CD8-positive, alpha-beta memory T cell (primary cell): ENCODE measurements at places on chromosomes 6 and 20.
A peak's percentile ranks its signal among the peaks of the same experiment; 100 is the strongest.

GRCh38 chr20:39195582-39196021 lies 233.5 kb downstream of the DHX35 start:
- no peak overlapping the region for H3K4me3 ChIP-seq
- DNase-seq, result no peak
- H3K27me3 ChIP-seq, result no peaks in the 10 kb centered on the region
- H3K4me1 ChIP-seq, result no peaks in the 10 kb centered on the region

DNA sequence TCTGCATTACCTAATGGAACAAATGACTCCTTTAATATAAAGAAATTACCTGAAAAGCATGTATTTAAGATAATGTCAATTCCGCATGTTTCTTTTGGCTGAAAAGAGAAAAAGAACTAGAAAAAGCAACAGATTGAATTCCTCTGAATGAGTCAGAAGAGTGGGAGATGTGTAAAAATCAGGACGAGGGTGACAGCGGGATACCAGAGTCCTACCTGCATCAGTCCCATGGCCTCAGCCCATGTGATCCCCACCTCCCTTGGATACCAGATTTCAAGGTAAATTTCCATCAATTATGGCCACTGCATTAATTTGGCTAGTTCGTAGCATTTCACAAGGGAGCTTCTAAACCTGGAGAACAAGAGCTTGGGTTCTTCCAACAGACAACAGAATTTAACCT lies 10.0 kb upstream of the MOXD1 start:
- H3K27ac ChIP-seq, result no peak overlapping the region
- H3K4me3 ChIP-seq, result no peak overlapping the region
- DNase-seq, result no peak
- no peaks in the 10 kb centered on the region for H3K27me3 ChIP-seq
- H3K4me1 ChIP-seq, result no peaks in the 10 kb centered on the region
- no peaks in the 10 kb centered on the region for H3K36me3 ChIP-seq

GRCh38 chr6:20365456-20365855 lies 36.2 kb upstream of the E2F3 start:
- H3K27ac ChIP-seq, result no peak overlapping the region
- H3K4me3 ChIP-seq, result no peak overlapping the region
- H3K4me1 ChIP-seq, result peaks cover 55% of the 10 kb centered on the region
- DNase-seq, result peak; percentile 8
- no peaks in the 10 kb centered on the region for H3K27me3 ChIP-seq

DNA sequence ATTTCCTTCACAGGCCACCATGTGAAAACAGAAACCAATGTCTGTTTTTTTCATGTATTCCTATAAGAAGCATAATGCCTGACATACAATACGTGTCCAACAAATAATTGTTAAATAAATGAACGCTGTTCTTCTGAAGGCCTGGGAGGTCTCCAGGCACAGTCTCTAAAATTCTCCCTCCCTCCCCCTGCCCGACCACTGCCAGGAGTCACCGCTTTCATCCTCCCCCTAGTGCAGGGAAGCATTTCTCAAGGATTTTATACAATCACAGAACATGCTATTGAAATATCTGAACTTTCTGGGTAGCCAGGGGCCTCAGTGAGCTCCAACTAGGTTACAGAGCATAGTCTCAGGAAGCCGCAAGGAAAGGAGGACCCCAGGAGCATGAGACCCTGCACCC lies 95.3 kb downstream of the ZNF217 start:
- no peaks in the 10 kb centered on the region for H3K36me3 ChIP-seq
- H3K4me1 ChIP-seq, result no peaks in the 10 kb centered on the region
- no peak for DNase-seq
- no peak overlapping the region for H3K27ac ChIP-seq
- H3K27me3 ChIP-seq, result no peaks in the 10 kb centered on the region
- H3K4me3 ChIP-seq, result no peak overlapping the region

- DNase-seq, result no peak
- no peak overlapping the region for H3K27ac ChIP-seq
- no peaks in the 10 kb centered on the region for H3K4me1 ChIP-seq
- H3K36me3 ChIP-seq, result no peaks in the 10 kb centered on the region
- H3K27me3 ChIP-seq, result no peaks in the 10 kb centered on the region
- H3K4me3 ChIP-seq, result no peak overlapping the region
Measured at GRCh38 chr6:129642322-129642721, 67.7 kb downstream of the ARHGAP18 start.

- H3K36me3 ChIP-seq, result no peaks in the 10 kb centered on the region
- no peaks in the 10 kb centered on the region for H3K27me3 ChIP-seq
- H3K27ac ChIP-seq, result no peak overlapping the region
- H3K4me3 ChIP-seq, result no peak overlapping the region
- H3K4me1 ChIP-seq, result no peaks in the 10 kb centered on the region
- DNase-seq, result no peak
Measured at GRCh38 chr20:6708010-6708409, 59.5 kb upstream of the BMP2 start.

GRCh38 chr6:110298916-110299315 lies 59.2 kb downstream of the METTL24 start:
- H3K27ac ChIP-seq, result no peak overlapping the region
- no peaks in the 10 kb centered on the region for H3K36me3 ChIP-seq
- no peaks in the 10 kb centered on the region for H3K4me1 ChIP-seq
- H3K27me3 ChIP-seq, result peaks cover 4% of the 10 kb centered on the region
- no peak for DNase-seq

DNA sequence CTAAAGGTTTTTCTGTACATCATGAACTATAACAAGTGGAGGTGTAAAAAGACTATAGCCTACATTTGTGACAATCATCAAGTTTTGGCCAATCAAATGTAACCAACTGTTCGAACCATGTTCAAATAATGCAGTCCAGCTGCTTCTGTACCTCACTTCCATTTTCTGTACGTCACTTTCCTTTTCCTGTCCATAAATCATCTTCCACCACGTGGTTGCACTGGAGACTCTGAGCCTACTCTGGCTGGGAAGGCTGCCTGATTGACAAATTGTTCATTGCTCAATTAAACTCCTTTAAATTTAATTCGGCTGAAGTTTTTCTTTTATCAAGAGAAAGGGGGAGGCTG lies 270.4 kb upstream of the JARID2 start:
- no peak overlapping the region for H3K4me3 ChIP-seq
- no peaks in the 10 kb centered on the region for H3K4me1 ChIP-seq
- no peak for DNase-seq
- H3K27me3 ChIP-seq, result no peaks in the 10 kb centered on the region
- H3K36me3 ChIP-seq, result no peaks in the 10 kb centered on the region

DNA sequence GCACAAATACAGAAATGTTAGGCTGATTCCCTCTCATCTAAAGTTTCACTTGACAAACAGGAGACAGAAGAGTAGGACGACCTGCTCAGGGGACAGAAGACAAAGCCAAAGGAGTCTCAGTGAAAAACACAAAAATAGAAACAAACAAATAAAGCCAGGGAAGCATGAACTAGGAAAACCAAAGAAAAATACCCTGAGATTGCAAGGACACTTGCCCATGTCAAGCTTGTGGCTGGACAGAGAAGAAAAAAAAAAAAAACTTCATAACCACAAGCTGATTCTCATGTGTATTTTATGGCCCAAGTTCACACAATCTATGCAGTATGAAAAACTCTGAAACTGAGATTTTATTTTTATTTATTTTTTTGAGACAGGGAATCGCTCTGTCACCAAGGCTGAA lies 85.6 kb upstream of the BEND6 start:
- H3K27me3 ChIP-seq, result no peaks in the 10 kb centered on the region
- no peak overlapping the region for H3K4me3 ChIP-seq
- no peaks in the 10 kb centered on the region for H3K4me1 ChIP-seq
- H3K36me3 ChIP-seq, result no peaks in the 10 kb centered on the region
- H3K27ac ChIP-seq, result no peak overlapping the region

DNA sequence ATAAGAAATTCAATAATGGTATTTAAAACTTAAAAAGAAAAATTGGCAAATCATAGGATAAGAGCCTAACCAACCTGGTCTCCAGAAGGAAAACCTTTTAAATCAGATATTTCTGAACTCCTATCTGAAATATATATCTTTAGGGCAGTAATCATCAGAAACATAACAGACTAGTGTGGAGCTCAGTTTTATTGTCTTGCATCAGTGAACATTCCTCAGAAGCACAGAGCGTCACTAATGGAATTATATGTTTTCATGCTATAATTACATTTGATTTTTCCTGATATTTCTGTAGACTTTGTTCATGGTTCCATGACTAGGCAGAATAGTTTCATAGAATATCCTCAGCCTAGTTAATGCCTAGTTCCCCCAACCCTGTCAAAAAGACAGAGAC lies 262.2 kb downstream of the EYA4 start:
- H3K36me3 ChIP-seq, result no peaks in the 10 kb centered on the region
- no peaks in the 10 kb centered on the region for H3K4me1 ChIP-seq
- no peak overlapping the region for H3K27ac ChIP-seq
- no peak overlapping the region for H3K4me3 ChIP-seq

DNA sequence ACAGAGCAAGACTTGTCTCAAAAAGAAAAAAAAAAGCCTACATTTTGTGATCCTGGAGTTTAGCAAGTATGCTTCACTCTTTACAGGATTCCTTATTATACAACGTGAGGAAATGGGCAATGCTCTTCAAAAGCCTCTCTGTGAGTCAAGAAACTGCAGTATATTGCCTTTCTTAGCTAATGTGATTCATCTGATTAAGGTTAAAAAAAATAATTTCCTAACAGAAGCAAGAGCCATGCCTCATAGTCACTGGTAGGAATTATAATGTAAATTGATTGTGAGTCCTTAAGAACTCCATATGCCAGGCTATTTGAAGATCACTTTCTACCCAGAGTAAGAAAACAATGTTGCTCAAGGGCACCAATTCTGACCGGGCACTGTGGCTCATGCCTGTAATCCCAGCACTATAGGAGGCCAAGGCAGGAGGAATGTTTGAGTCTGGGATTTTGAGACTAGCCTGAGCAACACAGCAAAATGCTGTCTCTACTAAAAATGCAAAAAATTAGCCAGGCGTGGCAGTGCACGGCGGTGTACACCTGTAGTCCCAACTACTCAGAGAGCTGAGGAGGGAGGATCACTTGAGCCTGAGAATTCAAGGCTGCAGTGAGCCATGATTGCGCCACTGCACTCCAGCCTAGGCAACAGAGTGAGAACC lies 43.3 kb downstream of the SLC26A8 start:
- H3K27me3 ChIP-seq, result no peaks in the 10 kb centered on the region
- H3K27ac ChIP-seq, result no peak overlapping the region
- H3K4me1 ChIP-seq, result no peaks in the 10 kb centered on the region
- no peak for DNase-seq
- no peak overlapping the region for H3K4me3 ChIP-seq
- no peaks in the 10 kb centered on the region for H3K36me3 ChIP-seq

DNA sequence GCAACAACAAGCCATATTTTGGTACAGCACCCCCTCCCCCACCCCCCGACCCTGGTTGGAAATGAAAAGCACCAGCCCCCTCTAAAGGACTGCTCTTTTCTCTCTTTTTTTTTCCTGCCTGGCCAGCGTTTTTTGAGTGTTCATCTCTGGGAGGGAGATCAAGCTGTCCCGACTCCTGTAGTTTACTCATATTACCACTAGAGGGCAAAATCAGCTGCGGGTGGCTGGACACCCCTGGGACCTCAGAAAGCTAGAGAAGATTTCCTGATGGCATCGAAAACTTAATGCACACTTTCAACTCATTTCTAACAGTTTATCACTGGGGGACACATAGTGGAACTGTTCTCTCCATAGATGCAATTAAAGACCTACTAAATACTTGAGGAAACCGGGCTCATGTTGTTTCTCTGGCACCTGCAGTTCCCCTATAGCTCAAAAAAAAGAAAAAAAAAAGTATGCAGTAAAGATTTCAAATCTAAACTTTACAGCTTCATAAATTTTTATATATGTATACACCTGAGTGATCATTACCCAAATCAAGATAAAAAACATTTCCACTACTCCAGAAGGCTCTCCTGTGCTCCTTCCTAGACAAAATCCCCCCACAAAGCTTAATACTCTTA lies 24.4 kb downstream of the CNBD2 start:
- H3K4me3 ChIP-seq, result no peak overlapping the region
- H3K27ac ChIP-seq, result no peak overlapping the region
- peaks cover 5% of the 10 kb centered on the region for H3K27me3 ChIP-seq

- no peak overlapping the region for H3K4me3 ChIP-seq
- H3K36me3 ChIP-seq, result no peaks in the 10 kb centered on the region
- no peaks in the 10 kb centered on the region for H3K27me3 ChIP-seq
- DNase-seq, result no peak
- H3K27ac ChIP-seq, result no peak overlapping the region
Measured at GRCh38 chr6:142251930-142252445, 49.8 kb upstream of the ADGRG6 start.

- H3K4me1 ChIP-seq, result peaks cover 62% of the 10 kb centered on the region
- H3K27me3 ChIP-seq, result no peaks in the 10 kb centered on the region
- no peak overlapping the region for H3K4me3 ChIP-seq
- peak; percentile 37 for DNase-seq
- H3K27ac ChIP-seq, result no peak overlapping the region
- no peaks in the 10 kb centered on the region for H3K36me3 ChIP-seq
Measured at GRCh38 chr20:8156235-8157079, 24.4 kb downstream of the PLCB1 start.

DNA sequence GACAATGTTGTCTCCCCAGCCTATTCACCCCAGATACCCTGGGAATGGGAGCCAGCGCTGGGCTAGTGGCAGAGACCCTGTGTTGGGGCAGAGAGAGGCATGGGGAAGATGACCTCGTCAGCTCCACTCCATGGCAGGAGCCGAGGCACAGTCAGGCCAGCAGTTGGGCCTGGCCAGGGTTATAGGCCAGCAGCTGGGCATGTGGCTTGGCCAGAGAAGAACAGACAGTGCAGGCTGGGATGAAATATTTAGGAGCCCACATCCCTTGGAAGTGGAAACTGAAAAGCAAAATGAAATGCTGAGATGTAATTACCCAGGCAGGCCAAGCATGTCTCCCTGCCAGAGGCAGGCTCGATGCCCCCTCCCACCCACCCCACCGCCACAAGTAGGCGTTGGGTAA lies 70.0 kb downstream of the GRM4 start:
- no peak overlapping the region for H3K27ac ChIP-seq
- H3K27me3 ChIP-seq, result no peaks in the 10 kb centered on the region
- DNase-seq, result no peak
- H3K4me1 ChIP-seq, result no peaks in the 10 kb centered on the region
- H3K4me3 ChIP-seq, result no peak overlapping the region

DNA sequence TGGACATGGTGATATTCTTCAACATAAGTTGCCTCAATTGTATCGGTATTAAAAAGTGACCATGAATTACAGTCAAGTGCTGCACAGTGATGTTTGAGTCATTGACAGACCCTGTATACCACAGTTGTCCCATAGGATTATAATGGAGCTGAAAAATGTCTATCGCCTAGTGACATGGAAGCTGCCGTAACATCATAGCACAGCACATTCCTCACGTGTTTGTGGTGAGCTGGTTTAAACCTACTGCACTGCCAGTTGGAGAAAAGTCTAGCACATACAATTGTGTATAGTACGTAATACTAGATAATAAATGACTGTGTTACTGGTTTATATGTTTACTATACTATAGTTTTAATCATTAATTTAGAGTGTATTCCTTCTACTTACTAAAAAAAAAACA lies 150.2 kb downstream of the CDH26 start:
- no peak overlapping the region for H3K4me3 ChIP-seq
- DNase-seq, result no peak
- no peaks in the 10 kb centered on the region for H3K36me3 ChIP-seq
- no peak overlapping the region for H3K27ac ChIP-seq
- no peaks in the 10 kb centered on the region for H3K27me3 ChIP-seq

GRCh38 chr6:163661272-163661671 lies 246.8 kb downstream of the QKI start:
- H3K27me3 ChIP-seq, result peaks cover 3% of the 10 kb centered on the region
- DNase-seq, result no peak
- no peaks in the 10 kb centered on the region for H3K36me3 ChIP-seq
- no peaks in the 10 kb centered on the region for H3K4me1 ChIP-seq
- H3K4me3 ChIP-seq, result no peak overlapping the region

- H3K27me3 ChIP-seq, result no peaks in the 10 kb centered on the region
- H3K27ac ChIP-seq, result no peak overlapping the region
- H3K4me1 ChIP-seq, result peaks cover 21% of the 10 kb centered on the region
- DNase-seq, result no peak
- peaks cover 4% of the 10 kb centered on the region for H3K36me3 ChIP-seq
- no peak overlapping the region for H3K4me3 ChIP-seq
Measured at GRCh38 chr6:116247285-116247684, 6.6 kb downstream of the TSPYL4 start.
